ENCODE measurements at places on chromosomes 4 and X. TPM values are rescaled to one million over a fixed set of nuclear protein-coding genes. Genes with fewer than 3 reads are reported as not detected.

Gene SERPINA7
- total RNA-seq, result not detected

Gene PPID
- 25.5 TPM for total RNA-seq

Gene TMEM150C
- total RNA-seq, result 24.6 TPM

Gene POU3F4
- total RNA-seq, result not detected

Gene SLC9B1
- total RNA-seq, result 6.9 TPM

Gene COX7B2
- total RNA-seq, result not detected

Gene WDFY3
- 205 TPM for total RNA-seq

Gene ENPEP
- 19.0 TPM for total RNA-seq

Gene TMSB15B
- total RNA-seq, result 12.9 TPM

Gene NUDT10
- 13.7 TPM for total RNA-seq

Gene DRD5
- 1.4 TPM for total RNA-seq

Gene UGT2B15
- total RNA-seq, result not detected

Gene ANXA3
- total RNA-seq, result 16.8 TPM

Gene PDE5A
- 101 TPM for total RNA-seq

Gene UFSP2
- total RNA-seq, result 60.0 TPM

Gene GPC3
- total RNA-seq, result 64.9 TPM

Gene ATP2B3
- 3.7 TPM for total RNA-seq

Gene USP51
- total RNA-seq, result 9.1 TPM

Gene SUPT20HL1
- not detected for total RNA-seq

Gene SMIM10L2A
- total RNA-seq, result 6.0 TPM

Gene NKX3-2
- total RNA-seq, result 0.49 TPM

Gene TRIML2
- not detected for total RNA-seq

Gene AMTN
- total RNA-seq, result not detected

Gene SH3D19
- total RNA-seq, result 59.9 TPM

Gene TREX2
- 0.27 TPM for total RNA-seq

Gene GPR34
- 4.3 TPM for total RNA-seq

Gene TECRL
- total RNA-seq, result 1.2 TPM

Gene ALPK1
- total RNA-seq, result 13.1 TPM

Gene ENPP6
- total RNA-seq, result 19.3 TPM
